ENCODE measurements at places on chromosomes 1 and 21. TPM values are rescaled to one million over a fixed set of nuclear protein-coding genes. Genes with fewer than 3 reads are reported as not detected.
A peak's percentile ranks its signal among the peaks of the same experiment; 100 is the strongest.

DNA sequence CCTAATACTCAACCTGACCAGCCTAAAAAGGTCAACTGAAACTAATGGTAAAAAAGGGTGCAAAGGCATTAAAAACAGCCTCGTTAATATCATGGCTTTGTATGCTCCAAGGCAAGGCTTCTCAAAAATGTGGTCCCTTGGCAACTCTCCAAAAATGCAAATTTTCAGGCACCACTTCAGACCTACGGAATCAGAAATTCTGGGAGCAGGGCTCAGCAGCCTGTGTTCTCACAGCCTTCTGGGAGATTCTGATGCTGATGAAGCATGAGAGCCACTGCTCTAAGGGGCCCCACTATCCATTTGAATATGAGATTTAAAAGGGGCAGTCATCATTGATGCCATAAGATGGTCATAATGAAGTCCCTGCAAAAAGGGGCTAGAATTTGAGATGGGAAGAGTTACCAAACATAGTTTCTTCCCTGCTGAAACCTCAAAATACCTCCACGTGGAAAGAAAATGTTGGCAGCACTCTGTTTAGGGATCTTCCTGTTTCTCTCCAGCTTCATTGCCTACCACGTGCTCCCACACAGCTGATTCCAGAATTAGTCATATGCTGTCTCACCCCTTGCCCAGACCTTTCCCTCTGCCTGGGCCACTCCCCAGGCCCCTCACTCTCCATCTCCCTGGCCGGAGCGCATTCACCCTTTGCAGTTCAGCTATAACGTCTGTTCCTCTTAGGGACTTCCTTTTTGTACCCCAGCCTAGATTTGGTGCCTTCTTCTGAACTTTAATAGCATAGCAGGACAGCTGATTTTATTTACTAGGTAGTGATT lies 46.7 kb downstream of the PHC2 start:
- DNase-seq: peak; percentile 72

DNA sequence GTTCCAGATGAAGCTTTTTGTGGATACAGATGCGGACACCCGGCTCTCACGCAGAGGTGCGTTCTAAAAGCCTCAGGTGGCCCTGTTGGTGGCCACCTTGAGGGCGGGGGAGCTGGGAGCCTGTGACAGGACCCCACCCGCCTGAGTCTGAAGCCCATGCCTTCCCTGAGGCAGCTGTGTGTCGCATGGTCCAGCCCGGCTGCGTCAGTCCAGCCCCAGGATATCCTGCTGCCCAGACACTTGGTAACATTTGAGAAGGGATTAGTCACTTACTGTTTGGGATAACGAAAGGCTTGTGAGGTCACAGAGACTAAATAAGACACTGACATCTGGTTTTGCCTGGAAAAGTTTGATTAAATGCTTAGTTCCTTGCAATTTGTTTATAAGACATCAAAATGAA lies 68.9 kb downstream of the UCK2 start:
- DNase-seq: peak; percentile 37

GRCh38 chr1:162976628-162977027 lies 92.5 kb upstream of the RGS4 start:
- no peak for DNase-seq

GRCh38 chr1:116558140-116558549 lies 12.7 kb downstream of the CD58 start:
- DNase-seq: no peak

DNA sequence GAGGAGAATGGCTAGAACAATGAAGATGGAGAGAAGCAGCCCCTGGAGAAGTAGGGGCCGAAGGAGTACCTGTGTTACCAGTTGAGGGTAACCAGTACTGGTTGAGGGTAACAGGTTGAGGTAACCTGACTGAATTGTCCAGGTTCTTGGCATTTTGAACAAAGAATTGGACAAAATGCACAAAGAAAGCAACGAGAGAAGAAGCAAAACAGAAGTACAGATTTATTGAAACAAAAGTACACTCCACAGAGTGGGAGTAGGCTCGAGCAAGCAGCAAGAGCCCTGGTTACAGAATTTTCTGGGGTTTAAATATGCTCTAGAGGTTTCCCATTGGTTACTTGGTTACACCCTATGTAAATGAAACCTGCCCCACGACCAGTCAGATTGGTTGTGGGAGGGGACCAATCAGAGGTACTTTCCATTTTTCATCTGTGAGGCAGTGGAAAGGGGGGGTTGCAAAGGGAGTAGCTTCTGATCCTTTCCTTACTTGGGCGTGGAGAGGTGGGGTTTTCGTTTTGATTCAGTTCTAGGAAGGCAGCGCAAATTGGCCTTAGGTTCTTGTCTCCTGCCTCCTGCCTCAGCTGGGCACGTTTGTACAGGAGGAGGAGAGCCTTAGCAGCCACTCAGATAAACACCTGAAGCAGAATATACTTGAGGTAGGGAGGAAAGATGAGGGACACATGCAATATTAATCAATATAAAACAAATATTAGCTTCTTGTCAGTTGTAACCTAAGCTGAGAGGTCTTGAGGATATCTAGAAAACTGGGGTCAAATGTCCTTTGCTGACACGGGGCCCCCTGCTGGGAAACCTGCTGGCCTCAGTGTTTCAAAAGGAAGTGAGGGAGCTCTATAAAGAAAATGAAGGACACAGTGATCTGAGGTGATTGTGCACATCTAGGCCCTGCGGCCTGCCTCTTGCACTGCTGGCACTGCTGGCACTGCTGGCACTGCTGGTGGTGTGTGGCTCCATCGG lies 14.3 kb upstream of the LSM10 start:
- DNase-seq: no peak

GRCh38 chr21:27202301-27202700 lies 235.4 kb upstream of the ADAMTS5 start:
- no peak for DNase-seq

OPRD1 gene
- 0.27 TPM for total RNA-seq

OR2T35 gene
- not detected for total RNA-seq

SH3GLB1 gene
- 72.4 TPM for total RNA-seq

CLDN8 gene
- total RNA-seq: not detected
